ENCODE measurements at places on chromosomes 7 and 10.

- DNase-seq, result no peak
- no peak overlapping the region for H3K27ac ChIP-seq
- no peaks in the 10 kb centered on the region for H3K4me1 ChIP-seq
These were observed 229.0 kb downstream of the STK31 start for GRCh38 chr7:23938937-23939552.

- H3K27ac ChIP-seq, result no peak overlapping the region
- no peaks in the 10 kb centered on the region for H3K36me3 ChIP-seq
- H3K4me1 ChIP-seq, result no peaks in the 10 kb centered on the region
- H3K27me3 ChIP-seq, result no peaks in the 10 kb centered on the region
- no peak for DNase-seq
These were observed 157.5 kb downstream of the LYZL1 start for GRCh38 chr10:29446327-29446726.

GRCh38 chr10:73079779-73080541 lies 16.7 kb downstream of the P4HA1 start:
- peaks cover 42% of the 10 kb centered on the region for H3K4me1 ChIP-seq
- H3K36me3 ChIP-seq, result no peaks in the 10 kb centered on the region
- no peak overlapping the region for H3K4me3 ChIP-seq
- DNase-seq, result no peak
- H3K27ac ChIP-seq, result no peak overlapping the region
- H3K27me3 ChIP-seq, result no peaks in the 10 kb centered on the region

DNA sequence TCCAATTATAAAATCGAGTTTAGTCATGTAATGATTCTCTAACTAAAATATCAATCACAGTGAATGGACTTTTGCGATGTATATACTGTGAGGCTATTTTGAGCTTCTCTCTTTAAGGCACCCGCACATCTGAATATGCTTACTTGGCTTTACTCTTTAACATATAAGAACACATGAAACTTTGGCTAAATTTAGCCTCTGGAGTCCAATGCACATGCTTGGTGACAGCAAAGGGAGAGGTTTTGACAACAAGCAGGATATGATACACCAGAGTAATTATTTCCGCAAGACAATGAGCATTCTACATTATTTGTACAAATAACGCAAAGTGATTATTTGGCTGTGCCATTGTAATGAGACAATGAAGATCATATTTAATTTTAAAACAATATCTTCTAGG lies 72.4 kb downstream of the ARID5B start:
- H3K4me3 ChIP-seq, result no peak overlapping the region
- no peak for DNase-seq
- no peaks in the 10 kb centered on the region for H3K36me3 ChIP-seq
- no peaks in the 10 kb centered on the region for H3K27me3 ChIP-seq

DNA sequence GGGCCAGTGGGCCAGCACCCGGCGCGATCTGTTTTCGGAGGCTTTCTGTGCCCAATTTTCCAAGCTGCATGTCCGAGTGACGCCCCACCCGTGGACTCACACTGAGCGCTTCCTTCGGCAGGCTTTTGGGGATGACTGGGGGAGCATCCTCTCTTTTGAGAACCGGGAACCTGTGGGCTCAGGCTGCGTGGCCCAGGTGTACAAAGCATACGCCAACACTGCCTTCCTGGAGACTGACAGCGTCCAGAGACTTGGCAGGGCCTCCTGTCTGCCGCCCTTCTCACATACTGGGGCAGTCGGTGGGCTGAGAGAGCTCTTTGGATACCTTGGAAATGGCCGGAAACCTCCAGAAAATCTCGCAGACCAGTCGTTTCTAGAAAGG lies 1.0 kb downstream of the ADCK2 start:
- H3K27ac ChIP-seq, result peak overlapping the region; percentile 89
- peaks cover 20% of the 10 kb centered on the region for H3K4me1 ChIP-seq
- DNase-seq, result no peak
- no peaks in the 10 kb centered on the region for H3K36me3 ChIP-seq

GRCh38 chr7:946256-946996 lies 8.1 kb downstream of the ADAP1 start:
- H3K27me3 ChIP-seq, result no peaks in the 10 kb centered on the region
- H3K36me3 ChIP-seq, result no peaks in the 10 kb centered on the region
- no peak for DNase-seq
- no peak overlapping the region for H3K4me3 ChIP-seq

DNA sequence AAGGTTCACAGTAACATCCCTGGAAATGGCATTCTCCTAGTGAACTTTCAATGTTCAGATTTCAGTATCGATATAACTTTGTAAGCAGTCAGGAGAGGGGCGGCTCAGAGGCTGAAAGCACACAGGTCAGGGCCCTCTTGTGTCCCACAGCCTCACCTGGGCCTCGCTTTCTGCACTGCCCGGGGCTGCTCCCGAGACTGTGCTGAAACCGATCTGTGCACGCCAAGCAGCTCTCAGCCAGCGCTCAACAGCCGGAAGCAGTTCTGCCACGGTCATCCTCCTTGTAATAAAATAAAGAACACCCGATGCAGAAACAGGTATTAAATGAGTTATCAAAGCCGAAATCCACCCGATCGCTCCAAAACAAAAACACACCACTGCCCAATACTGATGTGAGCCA lies 106.0 kb downstream of the DIP2C start:
- no peaks in the 10 kb centered on the region for H3K36me3 ChIP-seq
- H3K4me3 ChIP-seq, result no peak overlapping the region
- H3K27ac ChIP-seq, result no peak overlapping the region
- no peaks in the 10 kb centered on the region for H3K27me3 ChIP-seq
- no peak for DNase-seq

GRCh38 chr7:114943953-114944744 lies 22.3 kb downstream of the MDFIC start:
- no peaks in the 10 kb centered on the region for H3K36me3 ChIP-seq
- no peaks in the 10 kb centered on the region for H3K27me3 ChIP-seq
- no peak for DNase-seq
- H3K4me1 ChIP-seq, result peaks cover 66% of the 10 kb centered on the region
- H3K4me3 ChIP-seq, result no peak overlapping the region

DNA sequence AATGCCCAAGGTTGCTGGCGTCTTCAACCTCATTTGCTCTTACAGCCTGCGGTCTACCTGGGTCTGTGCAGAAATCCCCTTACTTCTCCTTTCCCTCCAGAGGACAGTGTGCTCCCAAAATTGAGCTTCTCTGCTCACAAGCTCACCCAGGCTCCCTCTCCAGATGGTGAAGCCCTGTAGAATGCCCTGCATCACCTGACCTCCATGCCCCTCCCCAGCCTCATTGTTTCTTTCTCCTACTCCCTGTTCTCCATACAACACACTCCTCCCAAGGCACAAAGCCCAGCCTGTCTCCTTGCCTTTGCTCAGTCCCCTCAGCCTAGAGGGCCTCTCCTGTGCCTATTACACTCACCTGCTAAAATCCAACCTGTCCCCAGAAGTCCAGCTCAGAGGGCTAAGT lies 3.5 kb downstream of the CRHR2 start:
- no peaks in the 10 kb centered on the region for H3K4me1 ChIP-seq
- H3K27ac ChIP-seq, result no peak overlapping the region
- peaks cover 75% of the 10 kb centered on the region for H3K27me3 ChIP-seq
- no peak overlapping the region for H3K4me3 ChIP-seq

GRCh38 chr10:126169899-126170298 lies 218.4 kb downstream of the ADAM12 start:
- H3K27ac ChIP-seq, result no peak overlapping the region
- H3K4me3 ChIP-seq, result no peak overlapping the region
- no peaks in the 10 kb centered on the region for H3K36me3 ChIP-seq
- DNase-seq, result no peak
- H3K27me3 ChIP-seq, result no peaks in the 10 kb centered on the region

DNA sequence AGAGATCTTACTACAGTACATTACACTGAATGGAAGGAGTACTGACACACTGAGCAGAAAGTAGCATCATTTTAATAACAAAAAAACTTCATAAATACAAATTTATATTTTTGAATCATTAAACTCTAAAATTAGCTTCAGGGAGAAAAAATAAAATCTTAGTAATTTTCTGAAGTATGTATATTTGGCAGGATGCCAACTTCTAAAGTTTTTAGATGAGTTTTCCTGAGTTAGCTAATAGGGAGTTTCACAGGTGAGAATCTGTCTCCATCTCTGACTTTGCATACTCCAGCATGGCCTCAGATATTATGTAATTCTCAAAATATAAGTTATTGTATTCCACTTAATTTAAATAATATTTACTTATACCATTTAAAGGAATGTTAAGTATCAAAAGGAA lies 673.2 kb upstream of the PCDH15 start:
- no peak for DNase-seq
- no peak overlapping the region for H3K4me3 ChIP-seq

- peak overlapping the region; percentile 47 for H3K27ac ChIP-seq
- peaks cover 26% of the 10 kb centered on the region for H3K4me1 ChIP-seq
- H3K4me3 ChIP-seq, result no peak overlapping the region
- no peak for DNase-seq
- no peaks in the 10 kb centered on the region for H3K36me3 ChIP-seq
- no peaks in the 10 kb centered on the region for H3K27me3 ChIP-seq
These were observed 49.0 kb upstream of the CALD1 start for GRCh38 chr7:134730411-134730829.

DNA sequence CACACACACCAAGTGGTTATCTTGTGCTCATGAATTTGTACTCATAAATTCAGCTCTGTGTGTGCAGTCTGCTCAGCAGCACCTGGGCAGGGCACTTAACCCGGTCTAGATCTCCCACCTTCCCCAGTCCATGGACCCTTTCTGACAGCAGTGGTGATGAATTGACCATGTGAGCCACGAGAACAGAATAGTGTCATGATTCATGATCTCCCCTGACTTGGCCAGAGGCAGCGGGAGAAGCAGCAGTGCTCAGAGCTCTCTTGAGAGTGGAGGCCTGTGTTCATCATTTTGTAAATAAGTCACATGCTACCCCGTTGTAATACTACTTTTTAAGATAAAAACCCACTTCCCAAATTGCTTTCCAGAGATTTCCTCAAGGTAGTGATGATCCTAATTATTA lies 74.2 kb downstream of the GALNT17 start:
- no peaks in the 10 kb centered on the region for H3K36me3 ChIP-seq
- no peak overlapping the region for H3K27ac ChIP-seq
- no peaks in the 10 kb centered on the region for H3K4me1 ChIP-seq
- no peak overlapping the region for H3K4me3 ChIP-seq

DNA sequence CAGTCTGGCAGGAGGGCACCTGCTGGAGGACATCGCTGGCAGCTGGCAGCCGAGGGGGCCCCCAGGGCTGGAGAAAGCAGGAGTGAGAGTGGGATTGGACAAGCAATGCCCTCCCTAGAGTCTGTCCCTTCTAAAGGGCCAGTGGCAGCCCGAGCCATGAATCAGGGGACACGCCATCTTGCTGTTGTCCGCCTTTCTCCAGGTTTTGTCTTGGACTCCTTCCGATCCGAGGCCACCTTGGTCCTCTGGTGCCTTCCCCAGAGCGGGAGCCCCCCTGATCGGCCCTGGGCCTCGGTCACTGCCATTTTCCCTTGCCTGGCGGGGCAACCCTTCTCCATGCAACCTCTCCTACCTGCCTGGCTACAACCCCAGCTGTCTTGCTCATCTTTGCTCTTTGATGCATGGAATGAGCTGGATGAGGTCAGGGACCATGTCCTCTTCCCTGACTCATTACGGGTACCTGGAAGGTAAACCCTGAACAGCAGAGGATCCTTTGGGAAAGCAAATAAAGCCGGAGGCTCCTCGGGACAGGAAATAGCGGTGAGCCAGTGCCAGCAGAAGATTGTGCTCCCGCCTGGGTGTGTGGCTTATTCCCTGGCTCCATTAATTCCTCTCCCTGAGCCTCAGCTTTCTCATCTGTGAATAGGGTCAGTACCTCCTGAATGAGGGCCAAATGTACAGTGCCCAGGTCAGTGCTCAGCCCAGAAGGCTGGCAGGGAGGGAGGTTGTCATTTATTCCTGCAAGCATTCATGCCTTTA lies 112.0 kb downstream of the GRK5 start:
- H3K27me3 ChIP-seq, result no peaks in the 10 kb centered on the region
- H3K4me3 ChIP-seq, result no peak overlapping the region
- H3K27ac ChIP-seq, result no peak overlapping the region

- peaks cover 10% of the 10 kb centered on the region for H3K4me1 ChIP-seq
- H3K4me3 ChIP-seq, result no peak overlapping the region
- no peak for DNase-seq
- H3K27me3 ChIP-seq, result no peaks in the 10 kb centered on the region
- no peaks in the 10 kb centered on the region for H3K36me3 ChIP-seq
- no peak overlapping the region for H3K27ac ChIP-seq
These were observed 226.6 kb downstream of the LRMDA start for GRCh38 chr10:75658036-75658435.

DNA sequence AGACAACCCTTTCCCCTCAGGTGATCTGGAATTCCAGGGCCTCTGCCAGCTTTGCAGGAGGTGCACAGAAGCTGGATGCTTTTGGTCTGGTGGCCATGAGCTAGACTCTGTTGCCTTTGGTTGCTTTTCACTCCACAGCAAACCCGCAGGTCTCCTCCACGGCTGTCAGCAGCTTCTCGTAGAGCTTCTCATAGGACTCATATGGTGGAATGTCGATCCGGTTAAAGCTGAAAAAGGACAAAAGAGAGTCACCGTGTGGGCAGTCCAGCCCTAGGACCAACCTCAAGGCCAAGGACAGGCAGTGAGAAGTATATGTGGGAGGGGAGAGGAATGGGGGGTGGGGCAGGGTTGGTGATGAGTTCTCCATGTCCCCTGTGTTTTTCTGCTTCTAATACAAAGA lies 113.5 kb downstream of the SMURF1 start:
- peaks cover 4% of the 10 kb centered on the region for H3K4me1 ChIP-seq
- H3K4me3 ChIP-seq, result no peak overlapping the region
- peak overlapping the region; percentile 82 for H3K27ac ChIP-seq
- no peak for DNase-seq
- peaks cover 10% of the 10 kb centered on the region for H3K36me3 ChIP-seq
- H3K27me3 ChIP-seq, result no peaks in the 10 kb centered on the region

DNA sequence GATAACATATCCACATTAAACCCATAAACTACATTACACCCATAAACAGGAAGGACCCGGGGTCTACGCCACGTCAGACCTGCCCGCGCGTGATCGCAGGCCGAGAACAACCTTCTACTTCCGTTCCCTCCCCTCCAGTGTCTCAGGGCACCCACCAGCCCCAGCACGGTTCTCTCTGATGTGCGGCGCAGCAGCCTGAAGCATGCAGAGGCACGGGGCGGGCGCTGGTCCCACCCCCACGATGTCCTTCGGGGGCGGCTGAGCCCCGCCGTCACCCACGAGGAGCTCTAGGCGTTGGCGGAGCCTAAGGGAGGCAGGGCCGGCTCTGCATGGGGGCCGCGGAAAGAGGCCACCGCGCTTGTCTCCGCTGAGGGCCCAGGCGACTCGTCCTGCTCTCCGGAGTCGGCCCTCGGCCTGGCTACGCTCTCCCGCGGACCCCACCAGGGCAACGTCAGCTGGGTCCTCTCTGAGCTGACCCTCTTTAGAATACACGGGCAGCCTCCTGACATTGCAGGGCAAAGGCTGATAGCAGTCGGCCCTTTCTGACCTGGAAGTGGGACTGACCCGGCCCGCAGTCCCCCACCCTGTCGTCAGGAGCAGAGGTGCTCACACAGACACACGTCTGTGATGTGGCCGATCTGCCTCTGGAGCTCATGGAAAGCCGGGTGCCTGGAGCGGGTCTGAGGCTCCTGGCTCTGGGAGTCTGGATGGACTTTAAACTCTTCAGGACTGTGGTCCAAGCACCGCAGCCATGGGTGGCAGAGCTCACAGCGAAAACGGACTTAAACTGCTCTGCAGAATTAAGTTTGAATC lies 65.6 kb upstream of the ADGRA1 start:
- H3K4me1 ChIP-seq, result no peaks in the 10 kb centered on the region
- no peak overlapping the region for H3K4me3 ChIP-seq
- H3K27ac ChIP-seq, result no peak overlapping the region
- H3K27me3 ChIP-seq, result peaks cover 30% of the 10 kb centered on the region

GRCh38 chr10:11272915-11273389 lies 255.3 kb downstream of the CELF2 start:
- H3K27me3 ChIP-seq, result no peaks in the 10 kb centered on the region
- peaks cover 31% of the 10 kb centered on the region for H3K4me1 ChIP-seq
- H3K36me3 ChIP-seq, result no peaks in the 10 kb centered on the region
- no peak for DNase-seq
- H3K4me3 ChIP-seq, result no peak overlapping the region
